ENCODE measurements at places on chromosomes 11 and 22.
A peak's percentile ranks its signal among the peaks of the same experiment; 100 is the strongest.

GRCh38 chr11:14969901-14970323 is 2.2 kb downstream of the CALCA start:
- peak; percentile 72 for DNase-seq

GRCh38 chr22:30390974-30391691 is 3.9 kb upstream of the RNF215 start:
- DNase-seq = peak; percentile 68

GRCh38 chr11:3014057-3014938 is 22.2 kb upstream of the NAP1L4 start:
- DNase-seq = no peak

- no peak for DNase-seq
Observed at GRCh38 chr11:76672431-76673175, 2.1 kb upstream of the LRRC32 start.

- DNase-seq = no peak
Observed at GRCh38 chr11:14267861-14268635, 90.9 kb downstream of the RRAS2 start.

GRCh38 chr11:12122083-12122482 is 11.7 kb downstream of the MICAL2 start:
- DNase-seq = no peak

- DNase-seq = no peak
Observed at GRCh38 chr22:28023036-28023435, 104.0 kb upstream of the PITPNB start.

DNA sequence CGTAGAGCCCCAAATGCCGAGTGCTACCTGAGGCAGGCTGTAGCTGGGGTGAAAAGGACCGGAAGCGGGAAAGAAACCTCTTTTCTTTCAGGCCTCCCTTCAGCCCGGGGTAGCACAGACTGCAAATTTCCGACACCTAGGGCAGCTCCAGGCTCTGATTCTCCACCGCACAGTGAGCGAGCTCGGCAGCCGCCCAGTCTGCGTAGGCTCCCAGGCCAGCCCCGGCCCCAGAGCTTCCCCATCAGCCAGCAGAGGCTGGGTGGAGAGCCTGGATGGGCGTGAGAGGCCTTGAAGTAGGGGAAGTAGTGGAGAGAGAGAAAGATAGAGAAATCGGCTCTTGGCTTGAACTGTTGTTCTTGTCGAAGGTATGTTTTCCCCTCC is 9.3 kb upstream of the PAX6 start:
- no peak for DNase-seq

GRCh38 chr11:45798793-45799441 is 6.0 kb upstream of the SLC35C1 start:
- no peak for DNase-seq

- no peak for DNase-seq
Observed at GRCh38 chr11:5516599-5516998, at the start of gene UBQLNL. UBQLNL (minus strand) TSS chr11:5516699; CDS start chr11:5516441, 258 bp downstream.

DNA sequence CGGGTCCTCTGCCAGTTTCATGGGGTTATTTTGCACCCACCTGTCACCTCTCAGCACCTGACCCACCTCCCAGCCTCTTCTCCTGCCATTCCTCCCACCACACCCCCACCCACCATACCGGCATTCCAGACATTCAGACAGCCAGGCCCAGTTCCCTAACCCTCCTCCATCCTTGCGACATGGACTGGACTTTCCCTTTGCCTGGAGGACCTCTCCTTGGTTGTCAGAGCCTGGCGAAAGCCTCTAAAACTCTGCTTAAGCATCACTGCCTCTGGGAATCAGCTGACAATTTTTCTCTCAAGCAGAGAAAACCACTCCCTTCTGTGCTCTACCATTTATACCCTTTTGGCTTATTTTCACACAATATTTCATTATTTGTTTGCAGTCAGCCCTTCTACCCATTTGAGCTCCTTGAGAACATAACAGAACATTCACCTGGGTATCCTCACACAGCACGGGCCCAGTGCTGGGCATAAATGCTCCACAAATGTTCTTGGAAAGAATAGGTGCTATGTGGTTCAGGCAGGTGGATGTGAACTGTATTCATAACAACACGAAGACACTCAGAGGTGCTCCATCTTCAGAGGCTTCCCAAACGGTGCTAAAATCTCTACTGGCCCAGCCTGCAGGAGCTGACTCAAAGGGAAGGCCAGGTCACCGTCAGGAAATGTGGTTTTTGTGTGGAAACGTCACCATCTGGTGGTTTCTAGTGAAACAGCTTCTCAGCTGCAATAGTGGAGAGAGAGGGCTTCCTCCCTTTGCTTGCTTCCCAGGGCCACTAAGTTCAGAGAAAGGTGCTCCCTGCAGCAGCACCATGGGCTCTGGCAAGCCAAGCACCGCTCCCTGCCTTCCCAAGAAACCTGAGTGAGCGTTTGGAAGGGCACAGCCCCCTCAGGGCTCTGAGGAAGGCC is 10.4 kb downstream of the SPATA19 start:
- DNase-seq = peak; percentile 26

GRCh38 chr22:46025973-46026898 is 49.3 kb upstream of the WNT7B start:
- no peak for DNase-seq

DNA sequence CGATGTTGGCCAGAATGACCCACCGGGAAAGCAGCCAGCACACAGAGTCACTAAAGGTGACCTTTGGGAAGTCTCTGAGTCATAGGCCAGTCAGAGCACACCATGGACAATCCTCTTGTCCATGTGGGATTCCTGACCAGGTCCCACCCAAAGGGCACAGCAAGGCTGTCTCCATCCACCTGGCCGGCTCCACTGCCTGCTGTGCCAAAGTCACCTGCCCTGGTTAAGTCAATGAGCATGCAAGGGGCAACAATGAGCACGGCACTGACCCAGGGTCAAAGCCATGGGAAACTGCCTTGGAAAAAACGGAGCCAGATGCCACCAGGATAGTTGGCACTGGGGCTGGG is 49.8 kb downstream of the SHANK2 start:
- DNase-seq = no peak

DNA sequence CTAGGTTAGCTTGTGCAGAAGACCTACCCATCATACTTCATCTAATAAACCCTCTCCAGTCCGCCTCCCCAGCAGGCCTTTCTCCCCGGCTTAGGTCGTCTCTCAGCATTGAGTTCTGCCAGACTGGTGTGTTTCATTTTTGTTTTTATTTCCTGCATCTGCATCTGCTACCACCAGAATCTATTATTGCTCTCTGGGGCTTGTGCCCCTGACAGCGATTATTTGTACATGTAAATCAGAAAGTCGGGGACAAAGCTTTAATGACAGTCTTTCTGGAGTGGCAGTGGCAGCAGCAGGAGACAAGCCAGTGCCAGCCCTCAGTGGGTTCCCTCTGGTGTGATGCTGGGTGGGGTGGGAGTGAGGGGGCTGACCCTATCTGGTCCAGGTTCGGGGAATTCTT is 127.5 kb downstream of the PKNOX2 start:
- no peak for DNase-seq

- no peak for DNase-seq
Observed at GRCh38 chr11:87722756-87723565, 452.3 kb downstream of the RAB38 start.

- DNase-seq = no peak
Observed at GRCh38 chr11:1732418-1733008, 17.9 kb downstream of the IFITM10 start.

- no peak for DNase-seq
Observed at GRCh38 chr11:24900514-24900913, 403.7 kb downstream of the LUZP2 start.

DNA sequence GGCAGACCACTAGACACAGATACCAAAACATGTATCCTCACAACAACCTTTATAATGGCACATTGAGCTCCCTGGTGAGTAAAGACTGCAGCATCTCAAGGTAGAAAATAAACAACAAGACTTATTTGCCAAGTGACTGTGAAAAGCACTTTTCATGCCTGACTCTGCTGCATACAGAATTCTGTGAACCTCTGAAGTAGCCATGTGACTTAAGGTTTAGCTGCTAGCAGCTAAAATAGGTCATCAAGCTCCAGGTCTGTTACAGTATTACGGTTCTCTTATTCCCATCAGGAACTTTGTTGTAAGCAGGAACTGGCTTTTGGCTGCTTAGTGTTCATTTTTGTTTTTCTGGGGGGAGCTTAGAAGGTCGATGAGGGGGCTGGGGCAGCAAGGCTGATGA is 139.4 kb downstream of the PAX6 start:
- no peak for DNase-seq

DNA sequence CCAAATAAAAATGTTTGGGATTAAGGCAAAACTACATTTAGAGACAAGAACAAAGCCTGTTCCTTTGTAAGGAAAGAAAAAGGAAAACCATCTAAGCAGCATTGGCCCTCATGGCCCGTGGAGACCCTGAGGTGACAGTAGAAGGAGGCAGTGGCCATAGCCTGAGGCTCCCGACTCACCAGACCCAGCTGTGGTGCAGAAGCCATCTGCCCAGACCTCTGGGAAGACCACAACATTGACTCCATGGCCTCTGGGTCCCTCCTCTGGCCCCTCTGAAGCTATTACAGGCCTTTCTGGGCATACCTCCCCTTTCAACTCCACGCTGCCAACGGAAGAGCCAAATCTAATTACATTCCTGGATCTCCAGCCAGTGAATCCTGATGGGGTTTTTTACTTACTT is 6.4 kb downstream of the PRAME start:
- no peak for DNase-seq

DNA sequence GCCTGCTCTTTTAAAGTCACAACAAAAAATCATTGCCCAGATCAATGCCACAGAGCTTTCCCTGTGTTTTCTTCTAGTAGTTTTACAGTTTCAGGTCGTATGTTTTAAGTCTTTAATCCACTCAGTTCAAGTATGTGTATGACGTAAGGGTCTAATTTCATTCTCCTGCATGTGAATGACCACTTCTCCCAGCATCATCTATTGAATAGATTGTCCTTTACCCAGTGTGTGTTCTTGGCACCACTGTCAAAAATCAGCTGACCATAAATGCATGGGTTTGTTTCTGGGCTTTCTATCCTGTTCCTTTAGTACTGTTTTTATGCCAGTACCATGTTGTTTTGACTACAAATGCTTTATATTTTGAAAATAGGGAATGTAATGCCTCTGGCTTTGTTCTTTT is 28.1 kb downstream of the INTS4 start:
- DNase-seq = no peak

GRCh38 chr22:19819911-19820879 is 34.5 kb downstream of the GNB1L start:
- no peak for DNase-seq

DNA sequence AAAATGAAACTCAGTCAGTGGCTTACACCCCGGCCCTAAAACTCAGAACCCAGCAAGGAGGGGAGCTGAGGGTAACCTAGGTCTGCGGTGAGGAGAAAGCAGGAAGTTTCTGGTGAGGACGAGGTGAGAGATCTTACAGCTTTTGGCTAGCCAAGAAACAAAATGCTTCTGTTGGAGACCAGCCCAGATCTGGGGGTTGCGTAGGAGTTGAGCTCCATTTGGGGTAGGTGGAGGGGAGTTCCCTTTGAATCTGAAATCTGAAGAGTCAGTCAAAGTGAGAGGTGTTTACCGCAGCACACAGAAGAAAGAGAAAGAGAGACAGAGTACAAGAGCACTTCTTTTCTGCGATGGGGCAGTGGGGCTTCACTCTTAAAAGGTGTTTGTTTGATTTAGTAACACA is 29.6 kb downstream of the EHF start:
- peak; percentile 65 for DNase-seq

- peak; percentile 78 for DNase-seq
Observed at GRCh38 chr11:64688534-64688982, 34.4 kb downstream of the NRXN2 start.

DNA sequence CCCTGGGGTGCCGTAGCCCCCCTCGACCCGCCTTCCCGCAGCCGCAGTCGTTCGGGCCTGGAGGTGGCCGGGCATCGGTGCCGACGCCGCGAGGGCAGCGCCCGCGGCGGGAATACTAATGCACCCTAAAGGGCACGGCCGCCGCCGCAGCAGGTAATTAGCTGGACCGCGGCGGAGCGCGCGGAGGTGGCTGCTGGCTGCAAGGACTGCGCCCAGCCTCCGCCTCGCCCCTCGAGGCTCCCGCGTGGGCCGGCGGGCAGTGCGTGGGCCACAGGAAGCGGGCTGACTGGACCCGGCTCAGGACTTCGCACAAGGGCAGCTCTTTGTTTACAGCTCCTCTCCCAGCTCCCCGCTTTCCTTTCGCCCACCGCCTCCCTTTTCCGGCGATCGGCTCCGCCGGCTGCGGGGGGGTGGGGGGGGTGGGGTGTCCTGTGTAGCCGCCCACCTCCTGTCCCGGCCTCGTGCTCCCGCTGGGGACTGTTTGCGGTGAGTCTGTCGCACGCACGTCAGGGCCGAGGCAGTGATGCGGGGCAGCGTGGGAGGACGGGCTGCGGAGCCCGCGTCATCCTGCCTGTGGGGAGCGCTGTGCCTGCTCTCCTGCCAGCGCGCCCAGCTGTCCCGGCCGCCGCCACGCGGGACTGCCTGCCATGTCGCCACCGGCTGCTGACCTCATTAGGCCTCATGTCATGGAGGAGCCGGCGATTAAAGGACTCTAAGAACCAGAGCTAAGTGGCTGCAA is 53.2 kb downstream of the GRIK4 start:
- DNase-seq = no peak

DNA sequence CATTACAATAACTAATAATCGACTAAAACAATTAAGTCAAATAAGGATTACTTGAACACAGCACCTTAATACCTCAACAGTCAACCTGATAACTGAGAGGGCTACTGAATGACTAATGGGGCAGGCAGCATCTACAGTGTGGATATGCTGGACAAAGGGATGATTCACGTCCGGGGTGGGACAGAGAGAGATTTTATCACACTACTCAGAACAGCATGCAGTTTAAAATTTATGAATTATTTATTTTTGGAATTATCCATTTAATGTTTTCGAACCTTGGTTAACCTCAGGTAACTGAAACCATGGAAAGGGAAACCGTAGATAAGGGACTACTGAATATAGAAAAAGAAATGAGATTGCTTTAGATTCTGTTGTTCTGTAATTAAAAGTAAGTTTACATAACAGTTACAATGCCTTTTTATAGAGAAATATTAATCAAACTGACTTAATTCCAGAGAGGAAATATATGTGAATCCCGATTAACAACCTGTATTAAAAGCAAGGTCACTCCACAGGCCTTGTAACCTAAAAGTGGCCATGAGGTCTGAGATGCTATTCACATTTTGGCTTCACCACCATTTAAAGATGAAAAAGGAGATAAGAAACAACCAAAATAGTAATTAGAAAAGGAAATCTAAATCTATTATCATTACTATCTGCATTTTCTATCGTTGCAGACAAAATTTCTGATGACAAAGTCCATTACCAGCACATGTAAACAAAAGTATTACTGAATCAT is 119.0 kb upstream of the TP53AIP1 start:
- DNase-seq = no peak

DNA sequence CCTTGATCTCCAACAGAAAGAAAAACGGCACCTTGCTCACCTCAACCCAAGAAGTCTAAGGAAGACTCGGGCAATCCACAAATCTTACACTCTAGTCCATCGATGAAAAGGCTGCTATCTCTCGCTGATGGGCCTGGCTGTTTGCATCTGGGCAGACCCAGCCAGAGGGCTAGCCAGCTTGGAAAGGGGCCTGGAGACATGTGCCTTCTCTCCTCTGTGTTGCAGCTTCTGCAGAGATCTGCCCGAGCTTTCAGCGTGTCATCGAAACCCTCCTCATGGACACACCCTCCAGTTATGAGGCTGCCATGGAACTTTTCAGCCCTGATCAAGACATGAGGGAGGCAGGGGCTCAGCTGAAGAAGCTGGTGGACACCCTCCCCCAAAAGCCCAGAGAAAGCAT is 3.2 kb downstream of the SCGB1A1 start:
- no peak for DNase-seq

- no peak for DNase-seq
Observed at GRCh38 chr22:22655452-22656290, 11.3 kb downstream of the GGTLC2 start.
